ENCODE measurements at places on chromosomes 12 and 14.
A peak's percentile ranks its signal among the peaks of the same experiment; 100 is the strongest.

DNA sequence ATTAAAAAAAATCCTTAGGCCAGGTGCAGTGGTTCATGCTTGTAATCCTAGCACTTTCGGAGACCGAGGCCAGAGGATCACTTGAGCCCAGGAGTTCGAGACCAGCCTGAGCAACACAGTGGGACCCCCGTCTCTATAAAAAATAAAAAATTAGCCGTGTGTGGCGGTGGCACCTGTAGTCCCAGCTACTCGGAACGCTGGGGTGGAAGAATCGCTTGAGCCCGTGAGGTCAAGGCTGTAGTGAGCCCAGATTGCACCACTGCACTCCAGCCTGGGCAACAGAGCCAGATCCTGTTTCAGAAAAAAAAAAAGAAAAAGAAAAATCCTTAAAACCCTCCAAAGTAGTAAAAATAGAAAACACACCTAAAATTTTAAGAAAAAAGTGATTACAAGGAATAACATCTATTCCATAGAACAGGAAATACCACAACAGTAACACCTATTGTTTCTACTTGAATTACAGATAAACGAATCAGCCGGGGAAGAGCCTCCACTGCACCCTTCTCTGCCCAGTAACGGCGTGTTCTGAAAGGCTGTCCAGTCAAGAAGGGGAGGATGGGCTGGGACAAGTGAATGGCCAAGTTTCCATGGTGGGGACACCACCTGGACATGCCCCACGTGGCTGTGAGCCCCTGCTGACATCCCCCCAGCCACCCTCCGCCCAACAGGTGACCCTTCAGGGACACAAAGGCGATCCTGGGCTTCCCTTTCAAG lies 17.8 kb downstream of the POLE start:
- no peak overlapping the region for H3K27ac ChIP-seq
- no peaks in the 10 kb centered on the region for H3K4me1 ChIP-seq
- no peaks in the 10 kb centered on the region for H3K27me3 ChIP-seq
- DNase-seq: no peak

- peak; percentile 83 for DNase-seq
- H3K36me3 ChIP-seq: no peaks in the 10 kb centered on the region
- H3K27me3 ChIP-seq: no peaks in the 10 kb centered on the region
- peak overlapping the region; percentile 56 for H3K27ac ChIP-seq
- H3K4me1 ChIP-seq: peaks cover 16% of the 10 kb centered on the region
- no peak overlapping the region for H3K4me3 ChIP-seq
Measured at GRCh38 chr14:22536853-22537338, 52.1 kb downstream of the DAD1 start.

GRCh38 chr12:71183846-71184245 lies 26.0 kb upstream of the TSPAN8 start:
- DNase-seq: no peak
- no peaks in the 10 kb centered on the region for H3K4me1 ChIP-seq
- H3K27me3 ChIP-seq: no peaks in the 10 kb centered on the region
- no peak overlapping the region for H3K4me3 ChIP-seq
- no peak overlapping the region for H3K27ac ChIP-seq
- no peaks in the 10 kb centered on the region for H3K36me3 ChIP-seq

DNA sequence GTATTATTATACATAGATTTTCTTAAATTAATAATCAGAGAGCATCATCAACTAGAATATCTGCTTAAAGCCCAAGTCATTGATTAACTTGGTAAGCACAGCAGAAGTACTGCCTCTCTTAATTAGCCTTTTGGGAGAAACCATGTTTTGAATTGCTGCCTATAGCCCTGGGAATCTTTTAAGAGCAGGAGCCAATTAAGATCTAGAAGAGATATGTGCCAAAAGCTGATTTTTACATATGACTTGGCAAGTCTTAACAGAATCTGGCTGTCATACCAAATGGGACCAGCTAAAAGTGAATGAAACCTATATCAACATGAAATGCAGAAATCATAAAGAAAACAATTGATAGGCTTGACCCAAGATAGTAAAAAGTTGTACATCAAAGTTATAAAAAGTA lies 23.2 kb upstream of the WNK1 start:
- H3K27me3 ChIP-seq: no peaks in the 10 kb centered on the region
- no peaks in the 10 kb centered on the region for H3K36me3 ChIP-seq
- no peak overlapping the region for H3K27ac ChIP-seq
- no peaks in the 10 kb centered on the region for H3K4me1 ChIP-seq
- no peak for DNase-seq
